ENCODE measurements at places on chromosomes 13 and 19.
A peak's percentile ranks its signal among the peaks of the same experiment; 100 is the strongest.

- DNase-seq: no peak
Measured at GRCh38 chr13:50286324-50286723, 271.1 kb downstream of the KCNRG start.

- peak; percentile 40 for DNase-seq
Measured at GRCh38 chr19:35963514-35963913, 27.3 kb downstream of the LRFN3 start.

GRCh38 chr19:9362905-9363304 is at the start of gene ZNF177:
Gene ZNF177 (plus strand): TSS chr19:9363013. CDS start chr19:9378312, 15,299 bp downstream.
- DNase-seq: no peak

DNA sequence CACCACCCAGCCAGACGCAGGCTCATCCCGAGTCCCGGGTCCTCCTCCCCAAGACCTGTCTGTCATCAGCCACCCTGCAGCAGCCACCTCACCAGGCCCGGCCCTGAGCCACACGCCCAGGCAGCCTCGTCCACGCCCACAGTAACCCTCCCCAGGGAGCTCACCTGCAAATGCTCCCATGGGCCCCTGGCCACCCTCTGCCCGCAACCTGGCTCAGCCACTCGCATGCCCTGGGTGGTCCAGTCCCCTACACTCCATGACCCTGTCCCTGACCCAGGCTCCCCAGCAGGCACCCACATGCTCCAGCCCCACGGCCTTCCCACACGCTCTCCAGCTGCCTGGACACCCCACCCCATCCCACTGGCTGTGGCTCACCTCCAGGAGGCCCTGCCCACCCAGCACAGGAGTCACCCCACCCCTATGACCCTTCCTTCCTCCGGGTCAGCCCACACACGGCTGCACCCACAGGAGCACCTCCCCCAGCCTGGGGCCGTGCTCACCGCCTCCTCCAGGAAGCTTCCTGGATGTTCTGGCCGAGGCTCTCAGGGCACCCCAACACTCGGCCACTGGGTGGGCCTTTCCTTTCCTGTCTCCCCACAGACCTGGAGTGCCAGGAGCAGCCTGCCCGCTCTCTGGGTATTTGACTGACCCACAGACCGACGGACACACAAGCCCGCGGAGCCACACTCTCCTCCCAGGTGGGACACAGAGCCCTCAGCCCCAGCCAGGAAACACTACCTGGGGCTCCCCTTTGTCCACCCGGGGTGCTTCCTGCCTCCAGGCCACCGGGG is 3.6 kb downstream of the TMEM259 start:
- no peak for DNase-seq

DNA sequence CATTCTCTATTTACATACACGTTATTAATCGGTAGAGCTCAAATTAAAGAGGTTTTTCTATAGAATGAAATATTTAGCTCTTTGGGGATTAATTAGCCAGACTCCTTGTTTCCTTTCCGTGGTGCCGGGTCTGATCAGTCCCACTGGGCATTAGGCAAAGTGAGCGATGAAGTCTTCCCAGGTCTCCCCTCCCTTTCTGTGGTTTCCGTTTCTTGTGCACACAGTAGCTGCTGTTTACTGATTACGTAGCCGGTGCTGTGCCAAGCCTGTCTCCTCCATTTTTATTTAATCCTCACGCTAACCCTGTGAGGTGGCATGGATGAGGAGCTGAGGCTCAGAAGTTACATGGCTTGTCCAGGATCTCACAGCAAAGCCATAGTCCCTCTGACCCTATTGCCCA is 9.0 kb downstream of the SLC25A15 start:
- peak; percentile 19 for DNase-seq

All from CD4-positive, alpha-beta T cell treated with Interferon alpha-2 for 1 hour (primary cell).